ENCODE measurements at places on chromosomes 13 and 19. TPM values are rescaled to one million over a fixed set of nuclear protein-coding genes. Genes with fewer than 3 reads are reported as not detected.

P2RY11 gene
- 5.4 TPM for polyA plus RNA-seq

ATXN8OS gene
- 0.33 TPM for polyA plus RNA-seq

ACER1 gene
- polyA plus RNA-seq: 0.62 TPM

ZNF491 gene
- polyA plus RNA-seq: 29.8 TPM

SMARCA4 gene
- 116 TPM for polyA plus RNA-seq

PCSK4 gene
- 24.1 TPM for polyA plus RNA-seq

COMP gene
- not detected for polyA plus RNA-seq

SGCG gene
- polyA plus RNA-seq: not detected

TIMM13 gene
- 73.0 TPM for polyA plus RNA-seq

ZNF525 gene
- 5.1 TPM for polyA plus RNA-seq

Measured in neural cell (in vitro differentiated cells).